ENCODE measurements at places on chromosomes 16 and 17.

DNA sequence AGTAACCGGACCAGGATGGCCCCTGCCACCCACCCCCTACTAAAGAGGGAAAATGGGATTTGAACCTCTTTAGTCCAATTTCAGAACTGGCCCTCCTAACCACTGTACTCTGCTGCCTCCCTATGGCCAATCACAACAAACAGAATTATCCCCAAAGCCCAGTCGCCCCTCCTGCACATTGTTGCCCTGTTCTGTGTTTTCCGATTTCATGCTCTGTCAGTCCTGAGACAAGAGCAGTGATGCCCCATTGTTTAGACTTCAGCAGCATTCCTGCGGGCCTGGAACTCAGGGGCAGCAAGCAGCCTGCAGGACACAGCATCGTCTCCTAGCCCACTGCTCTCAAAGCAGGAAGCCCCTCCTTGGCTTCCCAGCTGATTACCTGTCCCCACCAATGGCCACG is 20.5 kb upstream of the KLHL11 start:
- DNase-seq, result peak; percentile 33

DNA sequence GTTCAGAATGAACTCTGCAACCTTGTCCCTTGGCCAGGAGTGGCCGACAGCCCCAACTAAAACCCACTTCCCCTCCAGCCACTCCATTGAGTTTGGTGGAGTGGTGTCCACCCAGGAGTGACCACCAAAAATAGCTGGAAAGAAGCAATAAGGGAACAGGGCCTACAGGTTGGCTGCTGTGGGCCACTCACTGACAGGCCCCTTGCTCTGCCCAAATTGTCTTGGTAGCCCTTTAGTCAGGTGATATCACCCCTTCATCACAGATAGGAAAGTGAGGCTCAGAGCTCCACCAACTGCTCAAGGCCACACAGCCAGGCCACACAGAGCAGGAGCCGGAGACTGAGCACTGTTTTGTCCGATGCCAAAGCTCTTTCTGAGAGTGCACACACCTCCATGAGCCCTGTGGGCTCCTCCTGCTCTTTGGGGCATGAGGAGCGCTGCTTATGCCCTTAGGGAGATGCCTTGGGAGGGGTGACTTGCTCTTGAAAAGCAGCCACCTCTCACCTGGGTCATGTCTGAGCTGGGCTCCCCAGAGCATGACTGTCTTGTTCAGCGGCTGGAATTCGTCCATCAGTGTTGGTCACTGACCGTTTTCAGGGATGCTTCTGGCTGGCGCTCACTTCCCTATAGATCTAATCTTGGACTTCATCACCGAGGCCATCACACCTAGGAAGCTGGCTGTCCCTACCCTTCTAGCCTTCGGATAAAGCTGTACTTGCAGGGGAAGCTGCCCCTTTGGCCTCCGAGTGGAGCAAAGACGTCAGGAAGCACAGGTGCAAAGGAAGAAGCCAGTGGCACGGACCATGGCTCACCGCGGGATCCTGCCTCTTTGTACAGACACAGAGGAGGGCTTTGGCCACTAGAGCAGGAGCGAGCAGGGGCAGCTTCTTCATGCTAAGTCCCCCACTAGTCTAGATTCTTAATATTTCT is 186.0 kb upstream of the ZNF469 start:
- no peak for DNase-seq

GRCh38 chr16:75062976-75063346 is 53.6 kb downstream of the LDHD start:
- DNase-seq, result no peak

DNA sequence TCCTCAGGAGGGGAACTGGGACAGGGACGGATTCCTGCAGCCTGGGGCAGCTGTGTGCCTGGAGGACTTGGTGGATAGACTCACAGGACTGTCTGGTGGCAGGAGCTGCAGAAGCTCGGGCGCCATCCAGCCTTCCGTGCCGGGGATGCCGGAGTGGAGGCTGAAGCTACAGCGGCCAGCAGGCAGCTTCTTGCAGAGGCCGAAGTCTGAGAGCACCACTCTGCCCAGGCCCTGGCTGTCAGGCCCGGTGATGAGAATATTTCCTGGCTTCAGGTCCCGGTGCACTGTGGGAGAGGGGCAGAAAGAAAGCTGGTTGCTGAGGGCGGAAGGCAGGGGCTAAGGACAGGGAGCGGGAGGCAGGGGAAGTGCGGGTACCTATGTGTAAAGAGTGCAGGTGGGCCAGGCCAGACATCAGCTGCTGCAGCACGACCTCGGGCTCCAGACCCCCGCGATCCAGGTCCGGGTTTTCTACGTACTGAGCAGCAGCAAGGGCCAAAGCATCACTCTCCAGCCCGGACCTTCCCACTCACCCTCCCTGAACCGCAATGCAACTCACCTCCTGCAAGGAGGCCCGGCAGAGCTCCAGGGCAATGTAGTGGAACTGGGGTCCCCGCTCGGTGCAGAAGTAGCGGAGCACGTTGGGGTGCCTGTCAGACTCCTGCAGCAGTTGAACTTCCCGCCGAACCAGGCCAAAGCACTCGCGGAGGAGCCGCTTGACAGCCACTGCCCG is 16.1 kb downstream of the PLK1 start:
- peak; percentile 30 for DNase-seq

- DNase-seq, result peak; percentile 16
Measured at GRCh38 chr17:30429155-30429554, 48.1 kb upstream of the GOSR1 start.

GRCh38 chr17:17757956-17758845 is 76.9 kb downstream of the RAI1 start:
- DNase-seq, result no peak

GRCh38 chr16:15055141-15056053 is 477 bp downstream of the NTAN1 start:
- no peak for DNase-seq

GRCh38 chr17:77864234-77865111 is 94.0 kb upstream of the TNRC6C start:
- DNase-seq, result no peak

DNA sequence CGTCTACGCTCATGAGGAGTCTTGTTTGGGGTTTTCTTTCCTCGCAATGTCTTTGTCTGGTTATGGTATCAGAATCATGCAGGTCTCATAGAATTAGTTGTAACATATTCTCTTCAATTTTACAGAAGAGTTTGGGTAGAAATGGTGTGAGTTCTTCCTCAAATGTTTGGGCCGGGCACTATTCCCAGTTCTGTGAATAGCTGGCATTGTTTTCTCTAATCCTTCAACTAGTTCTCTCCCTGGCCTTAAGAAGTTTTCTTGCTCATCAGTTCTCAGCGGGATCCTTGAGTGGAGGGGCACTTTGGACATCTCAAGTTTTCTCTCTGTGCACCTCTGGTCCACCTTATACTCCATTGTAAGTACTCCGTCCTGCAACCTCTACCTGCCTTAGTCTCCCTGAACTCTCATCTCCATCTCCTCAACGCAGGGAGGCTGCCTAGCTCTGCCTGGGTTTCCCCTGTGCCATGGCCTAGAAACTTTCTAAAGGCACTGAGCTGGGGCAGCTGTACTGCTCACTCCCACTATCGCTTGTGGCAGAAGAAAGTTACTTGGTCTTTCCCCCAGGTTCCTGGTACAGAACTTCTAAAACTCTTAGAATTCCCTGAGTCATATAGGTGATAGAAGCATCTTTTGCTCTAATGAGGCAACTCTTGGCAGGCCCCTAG is 16.9 kb downstream of the NSMCE1 start:
- DNase-seq, result no peak

DNA sequence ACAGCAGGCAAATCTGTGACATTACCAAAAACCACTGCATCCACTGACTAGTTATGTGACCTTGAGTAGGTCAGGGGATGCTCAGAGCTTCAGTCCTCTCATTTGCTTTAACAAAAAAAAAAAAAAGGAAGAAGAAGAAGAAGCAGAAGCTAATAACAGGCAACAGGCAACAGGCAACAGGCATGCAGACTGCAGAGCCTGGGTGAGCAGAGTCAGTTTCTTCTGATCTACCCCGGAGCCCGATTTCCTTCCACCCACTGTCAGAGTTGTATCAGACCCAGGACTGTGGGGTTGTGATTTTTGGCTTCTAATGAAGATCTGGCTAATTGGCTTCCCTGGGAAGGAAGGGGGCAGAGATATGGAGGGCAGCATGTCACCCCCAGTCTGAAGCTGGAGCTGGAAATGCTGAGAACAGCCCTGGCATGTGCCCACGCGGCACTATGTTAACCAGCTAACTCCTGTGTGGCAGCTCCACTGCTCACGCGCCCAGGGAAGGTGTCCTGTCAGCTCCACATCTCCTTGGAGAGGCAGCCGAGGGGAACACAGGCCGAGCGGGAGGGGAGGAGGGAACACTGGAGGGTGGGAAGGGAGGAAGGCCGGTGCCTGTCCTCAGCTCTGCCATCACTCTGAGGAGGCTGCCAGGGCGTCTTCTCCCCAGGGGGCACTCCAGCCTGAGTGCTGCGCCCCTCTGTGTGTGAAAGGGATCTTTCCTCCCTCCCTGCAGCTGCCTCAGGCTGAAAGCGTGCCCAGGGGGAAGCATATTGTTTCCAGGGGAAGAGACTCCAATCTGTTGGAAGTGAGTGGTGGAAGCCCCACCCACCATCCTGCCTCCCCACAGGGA is 17.6 kb downstream of the SRCIN1 start:
- DNase-seq, result no peak

DNA sequence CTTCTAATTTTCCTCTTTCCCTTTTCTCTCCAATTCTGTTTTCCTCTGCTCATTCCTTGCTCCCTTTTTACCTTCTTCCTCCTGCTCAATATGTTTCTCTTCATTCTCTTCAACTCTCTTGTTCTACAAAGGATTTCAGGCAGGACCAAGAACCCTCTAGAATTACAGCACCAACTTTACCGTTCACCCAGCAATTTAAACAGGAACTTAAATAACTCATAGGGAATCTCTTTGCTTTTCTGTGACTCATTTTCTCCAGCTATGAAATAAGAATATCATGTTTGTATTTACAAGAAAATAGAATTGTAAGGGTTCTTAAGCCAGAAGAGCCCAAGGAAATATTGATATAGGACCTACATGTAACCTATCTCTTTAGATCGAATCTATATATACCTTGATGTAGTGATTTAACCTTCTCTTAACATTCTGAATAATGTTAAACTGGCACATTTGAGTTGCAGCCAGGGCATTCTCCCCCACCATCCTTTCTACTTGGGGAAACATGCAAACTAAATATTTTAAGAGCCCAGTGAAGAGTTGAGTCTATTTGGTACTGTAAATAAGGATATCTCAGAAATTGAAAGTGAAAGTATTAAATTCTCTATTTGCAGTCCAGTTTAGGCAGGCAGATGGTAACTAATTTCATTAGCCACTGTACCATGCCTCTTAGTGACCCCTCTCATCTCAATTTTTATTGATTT is 137.0 kb downstream of the ANKFN1 start:
- DNase-seq, result peak; percentile 24

GRCh38 chr17:7823581-7824001 is 10.4 kb upstream of the KDM6B start:
- DNase-seq, result no peak

DNA sequence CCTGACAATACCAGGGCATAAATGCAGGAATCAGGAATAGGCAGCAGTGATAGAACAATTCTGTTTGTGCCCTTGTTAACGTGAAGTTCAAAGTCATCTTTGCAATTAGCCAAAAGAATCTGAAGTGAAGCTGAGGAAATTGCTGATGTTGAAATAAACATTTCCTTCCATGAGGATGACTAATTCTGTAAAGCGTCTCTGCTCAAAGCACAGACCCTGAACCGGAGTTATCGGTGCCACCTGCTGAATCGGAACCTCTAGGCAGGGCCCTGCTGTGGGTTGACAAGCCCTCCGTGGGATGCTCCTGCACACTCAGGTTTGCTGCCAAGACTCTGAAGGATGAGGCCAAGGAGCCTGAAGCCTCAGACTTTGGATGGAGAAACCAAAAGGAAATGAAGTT is 37.0 kb upstream of the CDH1 start:
- DNase-seq, result no peak

DNA sequence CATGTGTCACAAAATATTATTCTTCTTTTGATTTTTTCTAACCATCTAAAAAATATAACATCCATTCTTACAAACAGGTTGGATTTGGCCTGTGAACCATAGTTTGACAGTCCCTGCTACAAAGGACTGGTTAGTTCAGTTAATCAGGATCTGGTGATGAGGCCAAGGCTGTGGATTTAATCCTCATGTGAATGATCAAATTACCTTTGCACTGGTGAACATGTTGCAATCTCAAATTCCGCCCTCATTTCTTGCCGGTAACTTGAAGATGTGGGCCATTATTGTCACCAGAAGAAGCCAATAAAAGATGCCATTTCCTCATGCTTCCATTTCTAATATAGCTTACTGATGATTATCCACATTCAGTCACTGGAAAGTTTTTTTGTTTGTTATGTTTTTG is 35.3 kb upstream of the YPEL2 start:
- no peak for DNase-seq

GRCh38 chr16:30457256-30457655 is 11.6 kb upstream of the SEPHS2 start:
- no peak for DNase-seq

- DNase-seq, result peak; percentile 80
Measured at GRCh38 chr16:46629331-46630219, 8.4 kb upstream of the SHCBP1 start.

GRCh38 chr17:51427856-51428255 is 167.5 kb downstream of the UTP18 start:
- no peak for DNase-seq

DNA sequence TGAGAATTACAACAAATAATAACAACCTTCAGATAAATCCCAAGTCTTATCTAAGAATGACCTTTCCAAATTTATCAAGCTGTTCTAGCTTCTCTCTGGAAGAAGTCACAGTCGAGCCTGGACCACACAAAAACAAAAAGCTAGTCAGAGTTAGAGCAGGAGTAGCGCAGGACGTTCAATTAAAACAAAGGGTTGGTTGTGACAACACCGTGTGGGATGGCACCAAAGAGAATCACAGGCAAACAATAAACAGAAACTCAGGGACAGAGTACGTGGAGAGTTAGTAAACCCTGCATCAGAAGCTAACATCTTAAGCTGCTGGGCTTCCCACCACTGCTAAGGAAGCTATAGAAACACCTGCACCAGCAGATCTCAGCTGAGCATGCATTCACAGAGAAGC is 23.8 kb downstream of the ARHGAP17 start:
- no peak for DNase-seq

DNA sequence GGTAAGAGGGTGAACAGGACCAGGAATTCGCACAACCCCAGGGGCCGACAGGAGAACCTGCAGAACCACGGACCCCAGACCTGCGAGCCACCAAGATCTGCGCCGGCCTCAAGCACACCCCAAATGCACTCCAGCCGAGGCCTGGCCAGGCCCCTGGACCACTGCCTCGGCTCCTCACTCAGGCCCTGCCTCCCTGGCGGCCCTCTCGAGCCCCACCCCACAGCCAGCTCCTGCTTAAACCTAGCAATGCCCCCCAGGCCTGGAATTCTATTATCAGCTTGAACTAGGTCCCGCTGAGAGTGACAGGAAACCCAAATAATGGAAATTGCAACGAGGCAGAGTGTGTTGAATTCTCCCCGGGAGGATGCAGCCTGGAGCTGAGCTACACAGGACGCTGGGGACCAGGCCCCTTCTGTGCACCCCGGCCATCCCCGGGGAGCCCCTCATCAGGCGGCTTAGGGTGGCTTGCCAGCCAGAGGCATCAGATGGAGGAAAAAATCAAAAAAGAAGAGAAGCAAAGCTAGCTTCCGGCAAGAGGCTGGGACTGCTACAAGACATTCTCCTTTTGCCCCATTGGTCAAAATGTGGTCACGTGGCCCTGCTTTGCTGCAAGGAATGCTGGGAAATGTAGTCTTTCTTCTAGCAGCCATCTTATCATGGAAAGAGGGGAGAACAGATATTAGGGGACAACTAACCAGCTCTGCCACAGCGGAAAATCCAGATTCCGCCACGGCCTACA is 2.4 kb upstream of the ENPP7 start:
- DNase-seq, result peak; percentile 77

- no peak for DNase-seq
Measured at GRCh38 chr16:22614271-22614947, 103.7 kb downstream of the NPIPB5 start.

- DNase-seq, result no peak
Measured at GRCh38 chr16:85168732-85169256, 56.5 kb upstream of the CIBAR2 start.

Data from ACHN (cell line).